ENCODE measurements at places on chromosomes 1 and 21. TPM values are rescaled to one million over a fixed set of nuclear protein-coding genes. Genes with fewer than 3 reads are reported as not detected.

GRCh38 chr1:53588053-53588779 is 129.0 kb downstream of the DMRTB1 start:
- DNase-seq, result no peak

The ESPN gene
- 2.1 TPM for total RNA-seq

GRCh38 chr1:28104866-28105467 is 16.6 kb upstream of the EYA3 start:
- no peak for DNase-seq

- no peak for DNase-seq
Observed at GRCh38 chr21:42467140-42467983, 28.7 kb downstream of the RSPH1 start.

DNA sequence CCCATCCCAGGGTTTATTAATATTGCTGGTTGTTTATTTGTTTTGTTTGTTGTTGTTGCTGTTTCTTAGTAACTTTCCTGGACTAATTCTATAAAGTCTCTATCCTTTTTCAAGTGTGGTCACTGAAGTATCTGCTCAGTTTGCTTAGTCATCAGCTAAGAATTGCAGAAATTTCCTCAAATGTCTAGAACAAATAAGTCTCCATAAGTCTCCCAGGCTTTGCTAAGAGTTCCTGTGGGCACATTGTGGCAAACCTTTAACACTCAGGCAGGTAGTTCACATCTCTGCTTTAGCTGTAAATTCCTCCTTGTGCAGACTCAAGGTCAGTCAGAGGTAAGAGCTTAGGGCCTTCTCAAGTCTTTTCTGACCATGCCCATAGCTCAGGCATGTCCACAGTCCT is 38.9 kb upstream of the C1orf185 start:
- no peak for DNase-seq

DNA sequence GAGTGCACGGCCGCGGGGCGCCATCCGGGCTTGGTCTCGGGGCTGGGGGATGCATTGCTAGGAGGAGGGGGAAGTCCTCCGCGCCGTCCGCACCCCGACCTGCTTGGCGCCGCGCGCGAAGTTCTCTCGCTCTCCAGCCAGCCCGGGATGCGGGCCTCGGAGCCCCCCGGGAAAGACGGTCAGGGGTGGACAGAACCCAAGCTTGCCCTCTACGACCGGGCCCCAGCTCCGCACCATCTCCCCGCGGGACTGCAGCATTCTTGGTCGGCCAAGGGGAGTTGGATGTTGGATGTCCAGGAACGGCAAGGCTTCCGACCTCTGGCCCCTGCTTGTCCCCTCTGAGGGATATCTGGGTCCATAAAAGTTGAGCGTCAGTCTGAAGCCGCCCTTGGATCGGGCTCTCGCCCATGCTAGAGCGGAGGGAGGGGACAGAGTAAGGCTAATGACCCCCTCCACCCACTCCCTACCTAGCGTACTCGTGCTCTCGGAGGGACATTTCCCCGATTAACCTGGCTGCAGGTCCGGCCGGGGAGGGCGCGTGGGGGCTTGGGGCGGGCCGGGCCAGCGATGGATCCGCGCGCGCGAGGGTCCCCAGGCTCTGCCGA is 522 bp downstream of the DISP3 start:
- no peak for DNase-seq

The CDCA8 gene
- total RNA-seq, result 0.78 TPM

- no peak for DNase-seq
Observed at GRCh38 chr1:89986020-89986419, 8.9 kb upstream of the ZNF326 start.

DNA sequence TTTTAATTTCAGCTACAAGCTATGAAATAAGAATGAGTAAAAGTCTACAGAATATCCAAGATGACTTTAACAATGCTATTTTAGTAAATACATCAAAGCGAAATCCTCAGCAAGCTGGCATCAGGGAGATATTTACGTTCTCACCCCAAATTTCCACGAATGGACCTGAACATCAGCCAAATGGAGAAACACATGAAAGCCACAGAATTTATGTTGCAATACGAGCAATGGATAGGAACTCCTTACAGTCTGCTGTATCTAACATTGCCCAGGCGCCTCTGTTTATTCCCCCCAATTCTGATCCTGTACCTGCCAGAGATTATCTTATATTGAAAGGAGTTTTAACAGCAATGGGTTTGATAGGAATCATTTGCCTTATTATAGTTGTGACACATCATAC is 13.7 kb upstream of the CLCA1 start:
- DNase-seq, result no peak

DNA sequence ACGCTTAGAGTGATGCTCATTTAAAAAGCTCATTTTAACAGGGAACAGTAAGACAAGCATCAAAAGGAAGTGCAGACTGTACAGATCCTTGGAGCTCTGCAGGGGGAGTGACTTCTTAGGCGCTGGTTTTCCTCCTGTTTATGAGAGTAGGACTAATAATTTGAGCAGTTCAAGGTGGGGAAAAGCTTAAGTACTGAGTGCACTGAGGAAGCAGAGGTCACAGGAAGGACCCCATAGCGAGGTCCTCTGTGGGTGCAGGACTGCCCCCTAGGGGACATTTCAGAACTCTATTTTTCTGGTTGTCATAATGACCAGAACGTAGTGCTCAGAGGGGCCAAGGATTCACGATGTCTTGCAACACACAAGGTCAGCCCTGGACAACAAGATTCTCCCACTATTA is 112.1 kb downstream of the HLCS start:
- no peak for DNase-seq

The IL23R gene
- not detected for total RNA-seq

- DNase-seq, result no peak
Observed at GRCh38 chr1:156579472-156579871, at the start of gene TTC24. TSS of gene TTC24 (plus strand) at chr1:156579723. CDS start at chr1:156581365, 1,642 bp downstream.

DNA sequence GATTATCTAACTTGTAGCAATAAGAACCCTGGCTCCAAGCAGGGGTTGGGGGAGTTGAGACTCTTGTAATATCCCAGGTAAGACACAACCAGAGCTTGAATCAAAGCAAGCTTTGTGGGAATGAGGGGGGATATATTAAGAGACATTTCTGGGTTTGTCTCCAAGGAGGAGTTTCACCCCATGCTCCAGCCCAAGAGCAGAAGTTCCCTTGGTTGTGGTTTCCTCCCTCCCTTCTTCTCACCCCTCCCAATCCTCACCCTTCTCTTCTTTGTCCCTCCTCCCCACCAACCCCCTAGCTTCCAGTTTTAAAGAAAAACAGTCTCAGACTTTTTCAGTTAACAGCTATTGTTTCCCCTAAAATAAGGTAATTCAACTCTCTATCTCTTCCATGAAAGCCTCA is 11.9 kb downstream of the TRAF3IP3 start:
- no peak for DNase-seq

DNA sequence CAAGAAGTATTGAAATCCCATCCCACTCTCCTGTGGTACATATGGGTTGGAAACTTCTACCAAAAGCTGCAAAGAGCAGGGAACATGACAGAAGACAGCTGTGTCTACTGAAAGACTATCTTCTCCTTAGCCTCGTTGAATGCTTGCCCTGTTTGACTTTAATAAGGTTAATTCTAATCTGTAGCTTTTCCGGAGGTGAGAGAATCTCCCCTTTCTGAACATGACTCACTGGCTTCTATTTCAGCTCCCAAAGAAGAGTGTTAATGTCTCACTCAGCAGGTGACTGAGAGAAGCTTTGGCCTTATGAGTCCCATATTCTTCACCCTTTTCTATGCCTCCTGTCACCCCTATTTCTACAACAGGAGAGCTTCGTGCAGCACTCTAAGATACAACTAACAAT is 88.3 kb downstream of the HHIPL2 start:
- no peak for DNase-seq

The OR2L13 gene
- total RNA-seq, result not detected

DNA sequence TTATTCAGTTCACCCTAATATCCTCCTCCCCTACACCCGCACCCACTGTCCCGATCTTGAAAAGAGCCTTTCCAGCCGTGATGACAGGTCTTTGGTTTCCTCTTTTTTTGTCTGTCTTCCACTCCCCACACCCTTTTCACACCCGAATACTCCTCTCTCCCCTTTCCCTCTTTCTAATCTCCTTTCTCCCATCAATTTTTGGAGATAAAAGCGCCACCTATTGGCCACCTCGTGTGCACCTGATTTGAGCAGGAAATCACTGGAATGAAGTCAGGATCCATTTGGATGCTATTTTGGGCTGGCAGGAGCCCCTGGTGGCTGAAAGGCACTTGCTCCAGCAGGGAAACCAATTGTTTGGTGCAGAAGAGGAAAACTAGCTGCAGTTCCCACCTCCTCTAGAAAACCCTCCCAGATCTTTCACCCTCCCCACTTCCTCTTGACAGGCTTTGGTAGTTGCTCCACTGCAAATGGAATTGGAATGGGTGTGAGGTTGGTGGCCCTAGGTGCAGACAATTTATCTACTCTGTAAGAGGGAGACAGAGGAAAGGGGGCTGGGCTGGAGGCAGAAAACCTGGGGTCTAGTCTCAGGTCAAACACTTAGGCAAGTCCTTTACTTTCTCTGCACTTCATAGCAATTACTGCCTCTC is 8.4 kb downstream of the FOXE3 start:
- no peak for DNase-seq

GRCh38 chr1:96651517-96651916 is 70.1 kb upstream of the PTBP2 start:
- DNase-seq, result no peak

DNA sequence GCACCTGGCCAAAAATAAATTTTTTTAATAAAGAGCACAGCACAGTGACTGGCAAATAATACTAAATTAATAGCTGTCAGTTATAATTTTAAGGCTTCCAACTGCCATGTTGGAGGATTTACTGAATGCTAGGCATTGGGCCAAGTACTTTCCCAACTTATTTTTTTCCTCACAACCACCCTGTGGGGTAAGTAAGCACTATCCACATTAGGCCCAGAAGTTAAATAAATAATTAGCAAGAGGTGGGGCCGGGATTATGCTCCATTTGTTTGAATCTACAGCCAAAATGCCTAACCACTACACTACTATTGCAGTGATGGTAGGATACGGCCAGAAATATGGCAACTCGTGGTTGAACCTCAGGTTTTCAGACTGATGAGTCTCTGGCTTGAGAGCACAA is 4.6 kb upstream of the TRNAU1AP start:
- DNase-seq, result no peak

DNA sequence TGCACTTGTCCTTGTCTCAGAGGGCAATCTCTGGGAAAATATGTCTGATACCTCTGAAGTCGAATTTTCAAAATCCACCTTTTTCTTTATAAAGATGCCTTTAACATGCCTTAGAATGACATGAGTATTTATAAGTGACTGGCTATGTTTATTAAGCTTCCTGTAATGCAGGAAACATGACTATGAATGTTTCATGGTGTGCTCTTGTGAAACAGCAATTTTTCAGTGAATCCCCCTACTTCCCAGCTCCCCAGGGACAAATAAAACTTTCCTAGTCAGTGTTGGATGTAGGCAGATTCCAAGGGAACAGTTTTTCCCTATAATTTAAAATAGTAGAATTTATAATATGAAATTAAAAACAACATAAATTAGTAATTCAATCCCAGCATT is 437.0 kb downstream of the LMO4 start:
- DNase-seq, result no peak

The SLC5A3 gene
- 39.1 TPM for total RNA-seq

The PHLDA3 gene
- 1.1 TPM for total RNA-seq

DNA sequence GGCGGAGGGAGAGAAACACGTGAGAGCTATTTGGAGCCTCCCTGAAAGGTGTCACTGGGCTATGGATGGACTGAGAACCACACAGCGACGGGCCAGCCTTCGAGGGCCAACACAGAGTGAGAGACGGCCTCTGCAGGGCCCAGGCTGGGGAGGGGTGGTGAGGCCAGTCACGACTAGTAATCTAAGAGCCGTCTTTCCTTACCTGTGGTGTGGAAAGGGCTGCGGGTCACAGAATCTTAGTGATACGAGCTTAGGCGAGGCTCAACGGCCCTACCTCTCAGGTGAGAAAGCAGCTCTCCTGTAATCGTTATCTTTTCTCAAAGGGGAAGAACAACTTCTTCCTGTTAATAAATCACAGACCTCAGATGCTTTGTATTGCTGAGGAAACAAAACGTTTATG is 33.4 kb upstream of the COX20 start:
- no peak for DNase-seq

DNA sequence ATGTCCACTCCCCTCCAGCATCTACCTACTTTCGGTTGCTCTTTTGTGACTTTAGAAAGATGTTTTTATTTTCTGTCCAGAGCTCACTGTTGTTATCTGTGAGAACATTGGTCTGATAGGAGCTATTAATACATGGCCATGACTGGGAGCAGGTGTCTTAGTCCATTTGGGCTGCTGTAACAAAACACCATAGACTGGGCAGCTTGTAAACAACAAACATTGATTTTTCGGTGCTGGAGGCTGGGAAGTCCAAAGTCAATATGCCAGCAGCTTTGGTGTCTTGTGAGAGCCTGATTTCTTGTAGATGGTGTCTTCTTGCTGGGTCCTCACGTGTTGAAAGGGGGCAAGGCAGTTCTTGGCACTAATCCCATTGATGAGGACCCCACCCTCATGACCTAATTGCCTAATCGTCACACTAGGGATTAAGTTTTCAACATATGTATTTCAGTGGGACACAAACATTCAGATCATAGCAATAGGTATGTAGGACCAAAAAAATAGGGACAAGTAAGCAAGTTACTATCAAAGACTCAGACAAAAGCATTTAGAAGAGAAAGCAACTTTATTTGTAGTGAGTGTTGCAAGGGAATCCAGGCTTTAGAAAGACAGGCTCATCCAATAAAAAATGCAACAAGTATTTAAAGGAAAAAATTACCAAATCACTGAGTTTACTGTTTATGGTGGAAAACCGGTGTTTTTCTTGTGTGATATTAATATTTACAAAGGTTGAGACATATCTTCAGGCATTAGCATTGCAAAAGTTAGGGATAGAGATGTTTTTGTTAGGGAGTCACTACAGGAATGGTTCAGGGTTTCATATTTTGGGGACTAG is 55.2 kb upstream of the WDR26 start:
- DNase-seq, result no peak

DNA sequence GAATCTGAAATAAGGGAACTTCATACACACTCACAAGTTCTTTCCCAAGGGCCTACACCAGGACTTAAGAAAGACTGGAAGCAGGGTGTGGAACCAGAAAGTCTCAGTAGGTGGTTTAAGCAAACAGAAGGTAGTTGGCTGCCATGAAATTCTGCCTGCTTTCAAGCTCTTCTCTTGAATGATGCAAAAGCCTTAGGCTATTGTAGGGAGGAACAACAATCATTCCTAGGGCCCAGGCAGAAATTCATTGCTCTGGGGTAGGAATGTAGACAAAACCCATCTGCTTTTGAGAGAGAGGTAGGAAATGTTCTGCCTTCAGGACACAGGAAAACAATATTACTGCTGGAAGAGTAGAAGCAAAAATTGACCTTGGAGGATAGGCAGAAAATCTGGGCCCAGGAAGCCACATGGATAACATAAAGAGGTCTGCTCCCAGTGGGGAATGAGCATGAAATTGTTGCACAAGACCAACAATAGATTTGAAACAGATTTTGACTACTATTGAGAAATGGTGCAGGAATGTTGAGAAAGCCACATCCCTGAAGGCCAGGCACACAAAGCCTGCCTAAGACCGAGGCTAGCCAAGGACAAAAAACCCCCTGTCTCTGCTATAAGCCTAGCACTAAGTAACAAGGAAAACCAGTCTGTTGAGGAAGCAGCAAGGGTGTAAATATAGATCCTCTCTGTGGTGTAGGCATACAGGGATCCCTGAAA is 22.7 kb upstream of the SFT2D2 start:
- DNase-seq, result no peak
